Stimulated activated CD8-positive, alpha-beta memory T cell treated with anti-CD3 and anti-CD28 coated beads, Interleukin-4, amount 100 ng/mL, for 24 hours (primary cell): ENCODE measurements at places on chromosomes 1 and 21.

- no peak for DNase-seq
Observed at GRCh38 chr21:31520561-31521098, 138.9 kb upstream of the SOD1 start.

DNA sequence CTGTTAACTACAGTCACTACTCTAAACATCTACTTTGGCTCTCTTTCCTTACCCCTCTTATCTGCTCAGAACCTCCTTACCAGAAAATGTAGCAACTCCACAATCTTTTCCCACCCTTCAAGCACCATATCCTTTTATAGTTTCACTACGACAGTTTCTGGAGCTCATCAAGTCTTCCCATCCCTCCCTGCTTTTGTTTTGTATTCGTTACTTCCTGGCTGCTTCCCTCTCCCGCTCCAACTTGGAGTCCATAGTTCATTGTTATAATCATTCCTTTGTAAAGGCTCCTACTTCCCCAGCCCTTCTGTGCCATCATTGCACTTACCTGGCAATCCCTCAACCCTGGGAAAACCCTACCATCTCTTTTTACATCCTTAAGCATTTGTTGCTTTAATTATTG, 18.0 kb downstream of the MPZL1 start:
- DNase-seq: no peak

DNA sequence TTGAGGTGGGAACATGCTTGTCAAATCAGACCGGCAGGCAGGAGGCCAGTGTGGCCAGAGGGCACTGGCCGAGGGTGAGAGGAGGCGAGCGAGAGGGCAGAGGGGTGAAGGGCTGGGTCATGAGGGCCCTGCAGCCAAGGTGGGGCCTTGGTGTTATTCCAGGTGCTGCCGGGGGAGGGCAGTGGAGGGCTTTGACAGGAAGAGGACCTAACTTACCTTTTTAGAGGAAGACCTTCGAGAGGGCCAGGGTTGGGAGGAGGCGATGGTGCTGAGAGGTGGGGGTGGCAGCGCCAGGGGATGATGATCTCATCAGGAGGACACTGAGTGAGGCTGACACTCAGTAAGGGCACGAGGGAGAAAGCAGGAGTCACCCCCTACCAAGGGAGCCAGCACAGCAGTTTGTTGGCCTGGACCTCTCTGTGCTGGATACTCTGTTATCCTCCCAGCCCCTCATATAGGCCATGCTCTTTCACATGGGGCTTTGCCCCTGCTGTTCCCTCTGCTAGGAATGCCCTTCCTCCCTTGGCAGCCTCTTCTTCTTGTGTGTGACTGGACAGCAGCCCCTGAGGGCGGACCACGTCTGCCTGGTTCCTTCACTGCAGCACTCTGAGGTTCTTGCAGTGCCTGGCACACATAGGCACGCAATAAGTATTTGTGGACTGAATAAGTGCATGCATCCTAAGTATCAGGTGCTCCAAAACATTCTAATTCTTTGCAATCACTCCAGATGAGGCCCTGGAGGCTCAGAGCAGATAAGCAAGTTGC, 7.5 kb upstream of the TTC22 start:
- DNase-seq: no peak

DNA sequence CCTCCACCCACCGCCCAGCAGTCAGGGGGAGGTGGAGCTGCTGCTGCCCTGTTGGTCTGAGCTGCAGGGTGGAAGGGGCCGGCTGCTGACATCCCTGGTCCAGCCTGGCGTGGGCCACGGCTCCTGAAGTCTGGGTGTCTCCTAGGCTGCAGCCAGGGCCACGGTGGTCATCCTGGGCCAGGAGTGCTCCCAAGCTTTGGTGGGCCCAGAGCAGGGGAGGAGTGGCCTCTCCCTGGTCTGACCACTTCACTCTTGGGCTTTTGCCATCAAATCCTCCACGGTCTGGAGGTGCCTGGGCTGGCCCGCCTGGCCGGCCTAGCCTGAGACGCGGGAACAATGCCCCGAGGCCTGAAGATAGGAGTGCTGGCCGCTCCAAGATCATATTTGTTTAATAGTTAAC, 5.8 kb downstream of the PRDM16 start:
- no peak for DNase-seq

DNA sequence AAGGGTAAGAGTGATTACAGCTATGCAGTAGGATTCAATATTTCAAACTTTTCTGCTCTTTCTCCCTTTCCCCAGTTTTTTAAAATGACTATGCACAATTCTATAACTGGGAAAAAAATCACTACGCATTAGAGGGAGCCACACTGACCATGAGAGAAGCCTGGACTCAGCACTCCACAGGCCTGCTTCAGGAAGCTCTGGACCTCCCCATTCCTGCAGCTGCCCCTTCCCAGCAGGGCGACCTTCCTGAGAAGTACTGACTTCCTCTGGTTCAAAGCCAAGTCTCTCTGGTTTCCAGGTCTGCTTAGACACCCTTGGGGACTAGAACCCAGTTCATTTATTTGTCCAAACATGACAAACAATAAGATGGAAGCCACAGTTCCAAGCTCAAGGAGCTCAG, 42.0 kb upstream of the CLSTN1 start:
- DNase-seq: no peak

DNA sequence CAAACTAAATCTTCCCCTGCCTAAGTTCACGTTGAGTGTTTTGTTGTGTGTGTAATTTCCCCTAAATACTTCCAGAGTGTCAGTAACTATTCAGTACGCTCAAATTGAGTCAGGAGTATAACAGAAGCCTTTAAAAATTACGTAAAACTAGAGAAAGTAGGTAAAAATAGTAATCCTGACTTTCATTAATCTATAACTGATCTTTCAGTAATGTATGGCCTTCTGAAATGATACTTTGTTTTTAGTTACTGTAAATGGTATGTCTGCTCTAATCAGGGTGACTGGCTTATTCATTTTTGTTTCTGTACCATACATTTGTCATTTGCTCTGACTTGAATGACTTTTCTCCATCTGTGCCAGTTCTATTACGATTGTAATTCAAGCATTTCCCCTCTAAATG, 29.4 kb downstream of the MIER1 start:
- no peak for DNase-seq

DNA sequence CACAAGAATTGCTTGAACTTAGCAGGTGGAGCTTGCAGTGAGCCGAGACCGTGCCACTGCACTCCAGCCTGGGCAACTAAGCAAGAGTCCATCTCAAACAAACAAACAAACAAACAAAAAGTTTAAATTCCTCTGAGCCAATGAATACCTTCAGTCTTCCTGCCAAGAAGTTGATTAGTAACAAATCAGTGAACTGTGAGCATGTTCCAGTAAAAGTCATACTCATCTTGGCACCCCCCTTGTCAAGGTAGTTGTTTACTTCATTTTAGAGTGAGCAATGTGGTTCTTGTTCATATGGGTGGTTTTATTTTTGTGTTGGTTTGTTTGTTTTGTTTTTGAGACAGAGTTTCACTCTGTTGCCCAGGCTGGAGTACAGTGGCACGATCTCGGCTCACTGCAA, 18.0 kb upstream of the SLC2A7 start:
- no peak for DNase-seq

- DNase-seq: no peak
Observed at GRCh38 chr1:232751393-232752140, 53.6 kb upstream of the MAP10 start.

DNA sequence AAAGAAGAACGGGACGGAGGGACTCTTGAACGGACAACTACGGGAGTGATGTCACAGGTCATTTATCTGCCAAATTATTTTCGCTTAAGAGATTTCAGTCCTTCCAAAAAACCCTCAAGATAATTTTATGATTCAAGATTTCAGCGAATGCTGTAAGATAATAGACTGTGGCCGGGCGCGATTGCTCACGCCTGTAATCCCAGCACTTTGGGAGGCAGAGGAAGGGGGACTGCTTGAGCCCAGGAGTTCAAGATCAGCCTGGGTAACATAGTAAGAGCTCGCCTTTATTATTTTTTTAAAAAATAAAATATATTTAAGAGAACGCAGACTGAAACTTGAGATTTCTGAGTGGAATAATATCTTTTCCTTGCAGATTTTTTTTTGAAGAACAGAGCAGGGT, 609 bp downstream of the RWDD2B start:
- no peak for DNase-seq

DNA sequence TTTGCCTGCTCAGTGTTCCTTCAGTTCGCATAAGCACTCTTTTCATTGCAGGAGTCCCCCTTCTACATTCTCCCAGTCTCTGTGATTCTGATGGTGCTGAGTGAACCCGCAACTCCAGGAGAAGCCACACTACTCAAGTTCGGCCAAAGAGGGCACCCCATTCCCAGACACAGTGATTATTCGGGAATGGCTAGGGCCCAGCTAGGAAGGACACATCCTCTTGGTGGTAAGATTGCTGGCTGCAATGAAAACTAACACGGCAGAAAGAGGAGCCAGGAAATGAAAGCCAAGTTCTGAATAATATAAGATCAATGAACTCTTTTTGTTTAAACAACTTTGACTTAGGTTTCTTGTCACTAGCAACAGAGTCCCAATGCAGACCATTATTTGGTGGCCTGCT, 14.9 kb downstream of the CREG1 start:
- DNase-seq: no peak

DNA sequence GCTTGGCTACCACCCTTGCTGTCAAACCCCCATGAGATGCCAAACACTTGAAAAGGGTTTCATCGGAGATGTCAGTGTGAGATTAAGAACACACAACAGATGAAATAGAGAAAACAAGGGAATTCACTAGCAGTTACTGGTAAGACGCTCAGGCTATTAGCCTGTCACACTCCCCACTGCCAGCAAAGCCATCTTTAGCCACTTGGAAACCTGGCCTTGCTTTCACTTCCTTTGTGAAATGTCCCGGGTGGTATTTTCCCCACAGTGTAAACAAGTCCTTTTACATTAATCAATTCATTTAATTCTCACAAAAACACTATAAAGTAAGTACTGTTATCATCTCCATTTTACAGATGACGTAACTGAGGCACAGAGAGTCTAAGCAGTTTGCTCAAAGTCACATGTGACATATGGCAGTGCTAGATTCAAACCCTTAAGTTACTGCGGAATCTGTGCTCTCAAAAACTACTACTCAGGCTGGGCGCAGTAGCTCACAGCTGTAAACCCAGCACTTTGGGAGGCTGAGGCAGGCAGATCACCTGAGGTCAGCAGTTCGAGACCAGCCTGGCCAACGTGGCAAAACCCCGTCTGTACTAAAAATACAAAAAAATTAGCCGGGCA, 32.7 kb upstream of the KHDRBS1 start:
- DNase-seq: no peak

DNA sequence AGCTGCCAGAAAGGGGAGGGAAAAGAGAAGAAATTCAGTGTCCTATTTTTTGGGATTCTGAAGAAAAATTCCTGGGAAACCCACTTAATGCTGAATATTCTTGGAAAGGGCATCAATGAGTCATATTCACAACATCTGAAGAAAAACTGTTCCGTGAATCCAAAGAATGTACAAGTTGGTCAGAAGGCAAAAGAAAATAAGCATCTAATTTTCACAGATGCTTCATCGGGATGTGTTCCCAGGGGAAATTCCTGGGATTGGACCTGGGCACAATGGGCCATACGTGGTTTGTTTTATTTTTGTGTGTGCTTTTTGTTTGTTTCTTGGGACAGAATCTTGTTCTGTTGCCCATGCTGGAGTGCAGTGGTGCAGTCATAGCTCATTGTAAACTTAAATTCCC, 112.2 kb downstream of the MAP3K21 start:
- DNase-seq: no peak
